ENCODE measurements at places on chromosomes 7 and 10. TPM values are rescaled to one million over a fixed set of nuclear protein-coding genes. Genes with fewer than 3 reads are reported as not detected.
A peak's percentile ranks its signal among the peaks of the same experiment; 100 is the strongest.

The GIMAP7 gene
- total RNA-seq, result not detected

DNA sequence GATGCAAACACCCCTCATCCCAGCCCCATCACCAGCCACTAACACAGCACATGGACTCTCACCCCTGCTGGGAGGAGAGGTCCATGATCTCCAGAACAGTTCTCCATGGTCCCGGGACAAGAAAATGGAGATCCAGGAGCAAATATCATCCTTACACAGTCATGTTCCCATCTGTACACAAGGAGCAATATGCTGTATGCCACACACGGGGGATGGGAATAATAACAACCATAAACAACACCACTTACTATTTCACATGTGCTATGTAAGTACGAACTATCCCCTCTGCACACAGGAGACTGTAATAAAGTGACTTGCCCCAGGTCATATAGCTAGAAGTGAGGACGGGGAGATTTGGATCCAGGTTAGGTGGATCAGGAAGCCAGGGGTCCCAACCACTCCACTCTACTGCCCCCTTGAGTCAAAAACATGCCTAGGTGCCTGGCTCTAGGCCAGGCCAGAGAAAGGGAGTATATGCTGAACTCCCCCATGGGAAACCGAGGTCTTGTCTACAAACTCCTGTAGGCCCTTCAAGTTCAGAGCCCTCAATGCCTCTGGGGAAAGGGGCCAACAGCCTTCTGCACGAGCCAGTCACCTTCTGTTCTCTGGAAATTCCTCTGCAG is 34.1 kb downstream of the LRRC20 start:
- DNase-seq, result peak; percentile 30

- DNase-seq, result no peak
Measured at GRCh38 chr10:58741673-58742072, 229.0 kb downstream of the BICC1 start.

DNA sequence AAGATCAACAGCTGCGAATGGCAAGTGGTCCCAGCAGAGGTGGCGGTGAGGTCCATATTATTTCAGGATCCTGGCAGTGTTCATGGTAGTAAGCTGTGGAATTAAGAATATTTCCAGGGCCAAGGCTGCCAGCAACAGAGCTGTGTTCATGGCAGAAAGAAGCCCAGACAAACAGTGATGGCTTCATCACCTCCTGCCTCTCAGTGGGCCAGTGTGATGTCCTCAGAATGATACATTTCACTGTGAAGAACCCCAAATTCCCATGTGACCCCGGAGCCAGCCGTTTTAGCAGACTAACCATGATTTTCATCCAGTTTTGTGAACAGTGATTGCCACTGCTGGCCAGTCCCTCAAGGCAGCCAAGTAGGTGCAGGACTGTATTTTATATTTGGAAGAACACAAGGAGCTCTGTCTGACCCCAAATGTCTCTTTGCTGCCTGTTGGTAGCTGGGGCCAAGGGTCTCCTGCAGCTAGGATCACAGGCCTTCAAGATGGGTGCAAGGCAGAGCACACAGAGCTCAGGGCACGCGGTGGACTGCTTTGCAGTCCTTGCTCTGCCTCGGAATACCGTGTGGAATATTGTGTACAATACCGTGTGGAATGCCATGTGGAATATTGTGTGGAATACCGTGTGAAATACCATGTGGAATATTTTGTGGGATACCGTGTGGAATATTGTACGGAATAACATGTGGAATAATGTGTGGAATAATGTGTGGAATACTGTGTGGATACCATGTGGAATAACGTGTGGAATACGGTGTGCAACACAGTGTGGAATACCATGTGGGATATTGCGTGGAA is 132.3 kb upstream of the CHST15 start:
- no peak for DNase-seq

DNA sequence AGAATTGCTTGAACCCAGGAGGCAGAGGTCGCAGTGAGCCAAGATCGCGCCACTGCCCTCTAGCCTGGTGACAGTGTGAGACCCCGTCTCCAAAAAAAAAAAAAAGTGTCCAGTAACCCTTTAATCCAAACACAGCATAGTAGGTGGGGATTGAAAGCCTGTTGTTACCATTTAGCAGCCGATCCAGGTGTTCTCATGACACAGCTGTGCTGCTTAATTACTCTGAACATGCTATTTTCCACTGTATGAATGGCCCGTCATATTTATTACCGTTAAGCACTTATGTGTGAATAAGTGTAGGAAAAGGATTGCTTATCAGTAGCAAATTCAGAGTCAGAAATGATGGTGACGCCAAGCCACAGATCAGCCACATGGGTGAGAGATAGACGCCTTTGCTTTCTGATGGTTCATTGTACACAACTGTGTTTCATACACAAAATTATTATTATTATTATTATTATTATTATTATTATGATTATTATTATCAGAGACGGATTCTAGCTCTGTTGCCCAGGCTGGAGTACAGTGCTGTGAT is 11.6 kb upstream of the ORAI2 start:
- no peak for DNase-seq

GRCh38 chr10:106216085-106216484 is 948.4 kb downstream of the SORCS1 start:
- DNase-seq, result no peak

The CYP2C18 gene
- total RNA-seq, result 0.11 TPM

DNA sequence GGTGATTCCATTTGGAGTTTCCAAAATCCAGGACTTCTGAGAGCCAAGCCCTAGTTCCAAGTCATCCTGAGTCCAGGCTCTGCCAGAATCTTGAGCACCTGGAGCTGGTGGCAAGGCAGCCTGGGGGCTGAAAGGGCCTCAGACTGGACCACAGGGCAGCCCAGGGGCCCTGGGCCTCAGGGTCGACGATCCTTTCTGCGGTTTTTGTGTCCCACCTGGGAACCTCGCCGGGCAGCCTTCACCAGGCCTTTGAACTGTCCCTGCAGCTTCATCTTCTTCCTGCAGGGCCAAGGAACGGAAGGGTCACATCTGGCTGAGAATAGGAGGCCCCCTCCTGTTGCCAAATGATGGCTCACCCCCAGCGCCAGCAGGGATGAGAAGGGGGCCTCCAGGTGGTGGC is 22.4 kb upstream of the FRAT2 start:
- DNase-seq, result no peak

DNA sequence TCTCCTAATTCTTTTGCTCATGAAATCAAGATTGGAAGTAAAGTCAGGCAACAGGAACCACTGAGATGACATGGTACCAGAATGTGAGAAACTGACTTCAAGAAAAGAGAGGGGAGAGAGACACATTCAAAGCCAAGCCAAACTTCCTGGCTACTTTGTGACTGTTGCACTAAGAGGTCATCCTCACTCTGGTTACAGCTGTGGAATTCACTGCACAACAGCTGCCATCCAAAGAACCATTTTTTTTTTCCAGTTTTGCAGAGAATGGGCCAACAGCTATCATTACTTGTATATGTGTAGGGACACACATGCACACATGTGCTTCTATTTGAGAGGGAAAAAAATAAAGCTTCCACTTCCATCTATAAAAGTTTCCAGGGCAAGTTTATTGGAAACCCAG is 203.5 kb downstream of the GLI3 start:
- DNase-seq, result no peak

The MMRN2 gene
- total RNA-seq, result 7.9 TPM

All from cardiac muscle cell (in vitro differentiated cells and primary cell).